ENCODE measurements at places on chromosomes 13 and 19.
A peak's percentile ranks its signal among the peaks of the same experiment; 100 is the strongest.

DNA sequence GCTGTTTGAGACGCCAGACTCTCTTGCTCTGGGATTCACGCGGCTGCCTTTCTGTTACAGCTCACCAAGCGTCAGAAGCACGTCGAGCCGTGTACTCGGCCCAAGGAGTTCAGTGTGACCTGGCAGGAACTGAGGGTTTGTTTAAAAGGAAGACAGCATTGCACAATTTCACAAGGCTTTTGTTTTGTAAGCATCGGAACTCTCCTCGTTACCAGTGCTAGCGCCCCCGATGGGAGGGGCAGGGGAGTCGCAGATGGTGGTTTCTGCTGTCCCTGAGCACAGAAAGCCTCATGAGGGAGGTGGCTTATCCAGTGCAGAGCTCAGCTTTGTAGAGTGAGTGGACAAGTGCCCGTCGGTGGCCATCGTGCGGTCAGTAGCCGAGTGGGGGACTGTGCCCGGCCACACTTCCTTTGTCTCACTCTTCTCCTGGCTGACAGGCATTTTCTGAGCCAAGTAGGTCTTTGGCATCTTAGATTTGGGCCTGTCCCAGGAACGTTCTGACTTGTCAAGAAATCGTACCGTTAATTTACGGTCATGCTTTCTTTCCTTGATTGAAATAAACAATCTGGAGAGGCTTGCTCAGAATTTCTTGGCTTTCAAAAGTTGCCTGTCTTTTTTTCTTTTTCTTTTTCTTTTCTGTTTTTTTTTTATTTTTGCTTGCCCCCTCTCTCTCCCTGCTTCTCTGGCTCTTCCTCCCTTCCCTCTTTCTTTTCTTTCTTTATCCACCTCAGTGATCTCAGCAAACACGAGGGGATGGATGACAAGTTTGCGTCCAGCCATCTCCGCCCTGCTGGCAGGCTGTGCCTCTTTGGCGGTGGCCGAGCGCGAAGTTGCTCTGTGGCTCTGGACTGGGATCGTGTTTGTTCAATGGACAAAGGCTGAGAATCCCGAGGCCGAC lies 7.7 kb downstream of the KDM4B start:
- no peak for DNase-seq

- DNase-seq: no peak
Observed at GRCh38 chr19:32254509-32254890, 90.9 kb upstream of the ZNF507 start.

DNA sequence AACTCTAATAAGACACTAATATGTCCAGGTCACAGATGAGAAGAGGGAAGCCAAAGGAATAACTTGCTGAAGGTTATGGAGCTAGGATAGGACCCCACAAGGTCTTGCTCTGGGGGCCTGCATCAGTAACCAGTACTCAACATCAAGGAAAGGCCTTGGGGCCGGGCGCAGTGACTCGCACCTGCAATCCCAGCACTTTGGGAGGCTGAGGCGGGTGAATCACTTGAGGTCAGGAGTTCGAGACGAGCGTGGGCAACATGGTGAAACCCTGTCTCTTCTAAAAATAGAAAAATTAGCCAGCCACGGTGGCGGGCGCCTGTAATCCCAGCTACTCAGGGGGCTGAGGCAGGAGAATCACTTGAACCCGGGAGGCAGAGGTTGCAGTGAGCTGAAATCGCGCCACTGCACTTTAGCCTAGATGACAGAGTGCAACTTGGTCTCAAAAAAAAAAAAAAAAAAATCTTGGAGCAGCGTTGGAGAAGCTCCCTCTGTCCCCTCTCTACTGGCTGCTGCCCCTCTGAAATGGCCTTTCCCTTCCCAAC lies 1.8 kb downstream of the LONP1 start:
- DNase-seq: no peak

DNA sequence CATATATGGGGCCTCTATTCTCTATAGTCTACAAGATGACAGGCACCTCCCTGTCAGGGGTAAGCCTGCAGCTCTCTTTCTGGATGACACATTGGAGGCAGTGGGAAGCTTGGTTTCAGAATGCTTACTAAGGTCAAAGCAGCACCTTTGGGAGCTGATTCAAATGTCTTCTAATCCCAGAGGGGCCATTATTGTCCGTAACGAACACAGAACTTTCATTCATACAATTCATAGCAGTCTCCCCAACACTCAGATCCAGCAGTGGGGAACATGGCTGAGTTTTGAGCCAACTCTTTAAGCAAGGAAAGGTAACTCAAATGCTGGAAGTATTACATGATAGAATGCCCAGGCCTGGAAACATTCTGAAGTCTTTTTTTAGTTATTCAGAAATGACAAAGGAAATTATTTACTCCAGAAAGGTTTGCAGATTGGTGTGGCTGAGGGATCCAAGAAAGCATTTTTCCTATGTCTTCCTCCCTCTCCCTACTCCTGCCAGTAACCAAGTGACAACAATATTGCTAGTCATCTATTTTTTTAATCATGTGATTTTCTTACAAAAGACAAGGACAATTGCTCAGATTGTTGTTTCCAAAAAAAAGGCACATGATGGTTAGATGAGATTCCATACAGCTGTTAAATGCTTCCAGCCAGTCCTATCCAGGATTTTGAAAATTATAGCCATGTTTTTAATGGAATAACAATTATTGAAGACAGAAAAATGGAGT lies 118.7 kb downstream of the FOXO1 start:
- no peak for DNase-seq

DNA sequence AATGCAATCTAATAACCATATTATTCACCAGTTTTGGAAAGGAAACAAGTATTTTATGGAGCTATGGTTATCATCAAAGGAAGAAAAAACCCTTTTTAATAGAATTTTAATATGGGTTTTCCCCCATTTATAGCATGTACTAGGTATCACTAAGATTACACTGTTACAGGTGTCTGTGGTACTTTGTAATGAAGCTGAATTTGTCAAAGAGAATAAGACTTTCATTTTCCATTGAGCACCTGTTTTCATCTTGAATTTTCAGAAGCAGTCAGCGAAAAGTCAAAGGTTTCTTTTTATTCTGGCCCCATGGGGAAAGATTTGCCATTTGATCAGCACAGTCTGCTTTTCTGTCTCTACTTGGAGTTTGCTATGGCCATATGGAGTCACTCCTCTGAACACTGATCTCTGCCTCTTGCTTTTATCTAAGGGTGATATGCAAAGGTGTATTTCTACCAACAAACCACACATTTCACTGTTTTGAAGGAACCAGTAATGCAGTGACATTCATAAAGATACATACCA lies 590.0 kb downstream of the DCT start:
- no peak for DNase-seq

- no peak for DNase-seq
Observed at GRCh38 chr13:101013245-101013644, 338.6 kb upstream of the TMTC4 start.

- no peak for DNase-seq
Observed at GRCh38 chr13:74730556-74731331, 596.5 kb upstream of the KLF12 start.

GRCh38 chr13:44004878-44005277 lies 125.2 kb downstream of the LACC1 start:
- DNase-seq: peak; percentile 38

GRCh38 chr19:2050349-2050990 lies 574 bp downstream of the MKNK2 start:
- no peak for DNase-seq

DNA sequence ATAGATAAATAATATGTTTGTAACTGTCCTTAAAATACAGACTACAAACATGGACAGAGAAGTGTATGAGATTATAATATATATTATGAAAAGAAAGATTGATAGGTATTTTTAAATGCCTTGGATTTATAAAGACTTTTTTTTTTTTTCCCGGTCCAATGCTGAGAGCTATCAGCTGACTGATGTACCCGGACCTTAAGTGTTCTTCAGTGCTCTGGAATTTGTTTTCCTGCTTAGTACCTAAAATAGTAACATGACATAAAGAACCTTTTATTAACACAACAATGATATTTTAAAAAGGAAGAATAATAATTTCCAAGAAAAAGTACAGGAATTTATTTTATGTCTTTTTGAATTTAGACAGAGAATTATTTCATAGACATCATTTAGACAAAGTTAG lies 795.5 kb upstream of the PCDH9 start:
- no peak for DNase-seq

DNA sequence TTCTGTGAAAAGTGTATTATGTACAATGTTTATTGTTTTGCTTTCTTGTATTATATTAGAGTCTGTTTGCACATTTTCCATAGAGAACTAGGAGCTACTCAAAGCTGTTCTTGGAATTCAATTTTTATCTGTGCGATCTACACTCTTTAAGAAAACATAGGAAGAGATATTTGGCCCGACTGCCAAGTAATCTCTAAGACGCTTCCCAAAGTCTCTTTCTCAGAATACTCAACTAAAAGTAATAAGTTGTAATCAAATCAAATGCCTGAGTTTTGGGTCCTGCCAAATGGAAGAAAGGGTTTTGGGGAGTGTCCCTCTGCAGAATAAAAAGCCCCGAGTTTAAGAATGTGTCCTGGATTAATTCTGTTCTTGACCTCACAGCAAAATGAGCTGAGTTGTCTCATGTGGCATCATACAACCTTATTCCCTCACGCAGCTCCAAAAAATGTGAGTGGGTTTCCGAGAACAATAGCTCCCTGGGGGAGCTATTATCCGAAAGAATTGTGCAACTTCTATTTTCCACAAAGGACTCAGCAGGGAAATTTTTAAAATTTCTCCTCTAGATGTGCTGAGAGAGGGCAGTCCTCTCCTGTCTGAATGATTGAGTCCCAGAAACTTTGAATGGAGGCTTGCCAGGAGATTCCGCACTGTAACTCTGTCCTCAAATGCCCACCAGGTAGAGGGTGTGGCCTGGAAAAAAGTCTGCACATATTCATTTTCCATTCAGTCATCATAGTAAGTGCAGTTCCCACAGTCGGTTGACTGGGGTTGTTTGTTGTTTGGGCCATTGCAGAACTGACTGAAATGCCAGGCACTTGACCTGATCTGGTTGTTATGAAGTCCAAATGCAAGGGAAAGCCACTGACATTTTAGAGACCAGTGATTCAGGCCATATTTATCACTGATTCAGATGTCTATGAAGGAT lies 280.0 kb upstream of the SOX21 start:
- no peak for DNase-seq

GRCh38 chr19:8988204-8988603 lies 22.0 kb downstream of the MUC16 start:
- DNase-seq: no peak

DNA sequence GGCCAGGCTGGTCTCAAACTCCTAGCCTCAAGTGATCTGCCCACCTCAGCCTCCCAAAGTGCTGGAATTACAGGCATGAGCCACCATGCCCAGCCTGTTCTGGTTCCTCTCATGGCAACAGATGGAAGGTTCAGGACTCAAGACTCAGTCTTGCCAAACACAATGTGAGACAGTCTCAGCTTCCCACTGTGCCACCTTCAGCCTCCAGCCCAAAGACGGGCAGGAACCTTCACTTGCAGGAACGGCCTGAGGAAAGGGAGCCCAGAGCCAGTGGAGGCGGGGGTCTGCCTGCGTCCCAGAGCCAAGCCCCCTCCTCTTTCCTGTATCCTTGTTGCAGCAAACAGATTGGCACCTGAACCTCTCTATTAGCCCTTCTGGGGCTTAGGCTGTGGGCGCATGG lies 2.9 kb upstream of the CHST8 start:
- DNase-seq: no peak

DNA sequence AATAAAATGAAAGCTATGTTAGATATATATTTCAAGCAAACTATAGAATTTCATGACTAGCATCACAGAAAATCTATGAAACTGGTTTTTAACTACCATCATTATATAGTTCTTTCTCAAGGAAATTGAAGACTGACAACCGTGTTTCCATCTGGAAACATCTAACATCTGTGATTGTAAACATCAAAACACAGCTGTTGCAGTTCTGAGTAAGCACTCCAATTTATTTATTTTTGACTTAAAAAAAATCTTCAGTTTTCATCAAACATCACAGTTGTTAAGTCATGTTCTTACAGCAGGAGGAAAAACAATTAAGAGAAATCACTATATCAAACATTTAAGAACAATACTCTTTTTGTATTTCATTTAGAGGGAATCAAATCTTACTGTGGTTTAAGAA lies 1653.0 kb upstream of the MIR17HG start:
- no peak for DNase-seq

GRCh38 chr13:24004971-24005370 lies 107.7 kb upstream of the C1QTNF9B start:
- DNase-seq: no peak

GRCh38 chr13:111337741-111338140 lies 17.3 kb downstream of the TEX29 start:
- no peak for DNase-seq

- no peak for DNase-seq
Observed at GRCh38 chr13:98386637-98387036, 190.3 kb downstream of the STK24 start.

GRCh38 chr19:18612051-18612771 lies 459 bp upstream of the TMEM59L start:
- DNase-seq: no peak

DNA sequence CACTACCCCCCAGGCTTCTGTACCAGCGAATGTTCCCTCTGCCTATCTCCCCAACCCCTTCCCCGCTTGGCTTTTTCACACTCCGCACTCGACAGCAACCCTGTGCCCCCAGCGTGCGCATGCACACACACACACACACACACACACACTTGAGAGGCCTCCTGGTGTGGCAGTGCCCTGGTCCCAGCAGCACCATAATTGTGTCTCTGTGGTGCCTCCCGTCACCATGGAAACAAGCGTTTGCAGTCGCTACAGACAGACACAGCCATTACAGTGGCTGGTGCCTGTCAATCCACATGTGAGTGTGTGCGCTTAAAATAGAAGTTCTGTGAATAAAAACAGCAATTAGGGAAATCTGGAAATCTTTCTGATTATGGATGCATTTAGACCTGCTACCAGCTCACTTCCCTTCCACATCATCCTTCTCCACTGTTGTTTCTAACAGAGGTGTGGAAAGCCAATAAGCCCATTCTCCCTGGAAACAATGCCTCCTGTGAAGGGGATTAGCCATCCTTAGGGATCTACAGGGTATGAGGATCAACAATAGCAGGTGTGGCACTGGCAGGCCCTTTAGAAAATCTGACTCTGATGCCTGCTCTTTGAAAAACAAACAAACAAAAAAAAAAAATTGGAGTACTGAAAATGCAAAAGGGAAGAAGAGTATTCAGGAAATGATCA lies 146.3 kb downstream of the DCLK1 start:
- no peak for DNase-seq

DNA sequence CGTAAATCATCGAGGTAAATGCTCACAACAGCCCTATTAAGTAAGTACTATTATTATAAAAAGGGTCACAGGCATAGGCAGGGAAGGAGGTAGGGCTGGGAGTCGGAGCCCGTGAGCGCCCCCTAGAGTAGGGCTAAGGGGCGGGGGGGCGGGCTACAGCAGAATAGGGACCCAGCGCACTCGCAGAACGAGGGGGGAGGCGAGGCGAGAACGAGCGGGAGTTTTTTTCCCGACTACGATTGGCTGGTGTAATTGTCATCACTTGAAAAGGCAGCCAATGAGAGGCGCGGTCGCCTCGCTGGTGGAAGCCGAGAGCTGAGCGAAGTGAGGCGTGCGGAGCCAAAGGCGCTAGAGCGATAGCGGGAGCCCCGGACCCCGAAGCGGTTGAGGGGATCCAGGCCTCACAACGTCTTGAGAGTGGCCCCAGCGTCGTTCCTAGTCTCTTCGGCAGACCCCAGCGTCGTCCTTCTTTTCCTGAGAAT lies 24.2 kb downstream of the KEAP1 start:
- DNase-seq: peak; percentile 85

GRCh38 chr13:33466262-33466661 lies 180.7 kb upstream of the STARD13 start:
- no peak for DNase-seq

GRCh38 chr19:10416380-10417257 lies 3.7 kb upstream of the PDE4A start:
- no peak for DNase-seq
